ENCODE measurements at places on chromosomes 4 and X.

GRCh38 chr4:147220833-147221232 lies 260.1 kb upstream of the EDNRA start:
- no peak for DNase-seq
- no peaks in the 10 kb centered on the region for H3K27me3 ChIP-seq
- no peaks in the 10 kb centered on the region for H3K4me1 ChIP-seq
- no peak overlapping the region for H3K27ac ChIP-seq
- no peak overlapping the region for H3K4me3 ChIP-seq

GRCh38 chrX:72001471-72001870 lies 90.8 kb downstream of the NHSL2 start:
- no peaks in the 10 kb centered on the region for H3K4me1 ChIP-seq
- no peak overlapping the region for H3K4me3 ChIP-seq
- peaks cover 3% of the 10 kb centered on the region for H3K27me3 ChIP-seq
- no peak overlapping the region for H3K27ac ChIP-seq
- no peaks in the 10 kb centered on the region for H3K36me3 ChIP-seq

- H3K27me3 ChIP-seq: peaks cover 1% of the 10 kb centered on the region
- no peak for DNase-seq
- no peaks in the 10 kb centered on the region for H3K36me3 ChIP-seq
- no peak overlapping the region for H3K4me3 ChIP-seq
- H3K27ac ChIP-seq: no peak overlapping the region
- no peaks in the 10 kb centered on the region for H3K4me1 ChIP-seq
Observed at GRCh38 chrX:23628131-23628530, 39.2 kb upstream of the PRDX4 start.

- H3K27ac ChIP-seq: no peak overlapping the region
- no peak overlapping the region for H3K4me3 ChIP-seq
- peaks cover 4% of the 10 kb centered on the region for H3K4me1 ChIP-seq
- DNase-seq: no peak
- H3K27me3 ChIP-seq: peaks cover 11% of the 10 kb centered on the region
Observed at GRCh38 chrX:10177601-10178000, 20.8 kb downstream of the CLCN4 start.

DNA sequence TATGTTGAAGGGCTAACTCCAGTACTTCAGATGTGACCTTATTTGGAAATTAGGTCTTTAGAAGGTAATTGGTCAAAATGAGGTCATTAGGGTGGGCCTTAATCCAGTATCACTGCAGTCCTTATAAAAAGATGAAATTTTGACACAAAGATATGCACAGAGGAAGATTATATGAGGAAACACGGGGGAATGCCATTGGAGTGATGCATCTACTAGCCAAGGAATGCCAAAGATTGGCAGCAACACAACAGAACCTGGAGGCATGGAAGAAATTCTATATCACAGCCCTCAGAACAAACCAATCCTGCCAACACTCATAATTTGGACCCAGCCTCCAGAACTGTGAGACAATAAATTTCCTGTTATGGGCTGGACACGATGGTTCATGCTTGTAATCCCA lies 17.6 kb downstream of the TRIM61 start:
- no peak overlapping the region for H3K27ac ChIP-seq
- H3K4me3 ChIP-seq: no peak overlapping the region
- H3K27me3 ChIP-seq: no peaks in the 10 kb centered on the region
- no peak for DNase-seq
- peaks cover 15% of the 10 kb centered on the region for H3K4me1 ChIP-seq

DNA sequence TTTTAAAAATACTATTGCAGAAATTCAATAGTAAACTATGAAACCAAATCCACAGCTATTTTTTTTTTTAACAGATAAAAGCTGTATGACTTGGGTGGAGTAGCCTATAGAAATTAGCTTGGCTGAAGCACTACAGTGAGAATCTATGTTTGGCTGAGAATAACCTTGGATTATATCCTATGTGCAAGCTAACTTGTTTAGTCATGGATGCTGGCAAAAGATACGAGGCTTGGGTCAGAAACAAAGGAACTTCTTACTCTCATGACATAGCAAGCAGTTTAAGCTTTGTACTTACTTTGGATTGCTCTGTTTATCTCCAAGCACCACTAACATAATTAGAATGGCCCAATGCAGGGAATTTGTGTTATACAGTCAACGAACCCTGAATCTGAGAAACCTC lies 119.2 kb upstream of the GRID2 start:
- H3K27ac ChIP-seq: no peak overlapping the region
- no peaks in the 10 kb centered on the region for H3K27me3 ChIP-seq
- H3K4me1 ChIP-seq: no peaks in the 10 kb centered on the region
- H3K36me3 ChIP-seq: no peaks in the 10 kb centered on the region

All from activated CD8-positive, alpha-beta T cell treated with anti-CD3 and anti-CD28 coated beads for 36 hours (primary cell).